ENCODE measurements at places on chromosomes 7 and 10.

DNA sequence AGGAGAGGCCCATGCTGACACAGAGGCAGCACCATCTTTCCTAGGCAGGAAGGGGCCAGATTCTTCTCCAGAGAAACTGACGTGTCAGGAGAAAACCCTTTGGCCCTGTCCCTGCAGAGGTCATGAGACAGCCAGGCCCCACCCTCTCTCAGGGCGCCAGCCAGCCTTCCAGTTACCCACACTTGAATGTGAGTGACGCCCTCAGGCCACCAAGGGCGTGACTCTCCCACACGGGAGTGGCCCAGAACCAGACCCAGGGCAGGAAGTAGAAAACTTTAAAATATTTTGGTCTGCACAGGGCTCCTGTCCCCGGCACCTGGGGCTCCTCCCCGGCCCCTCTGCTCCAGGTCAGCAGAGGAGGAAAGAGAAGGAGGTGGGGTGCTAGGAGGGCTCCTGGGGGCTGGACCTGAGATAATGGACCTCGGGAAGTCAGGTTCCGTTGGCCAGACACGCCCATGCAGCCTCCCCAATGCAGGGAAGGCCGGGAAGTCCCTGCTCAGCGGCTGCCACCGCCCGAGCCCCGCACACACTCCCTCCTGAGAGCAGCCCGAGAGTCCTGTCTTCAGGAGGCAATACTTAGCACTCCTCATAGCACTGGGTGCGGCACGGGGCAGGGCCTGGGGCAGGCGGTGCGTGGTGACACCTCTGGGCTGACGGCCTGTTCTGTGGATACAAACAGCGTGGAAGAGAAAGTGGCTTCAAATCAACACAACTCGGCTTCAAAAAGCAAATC, 67.0 kb upstream of the CFAP46 start:
- DNase-seq, result no peak

DNA sequence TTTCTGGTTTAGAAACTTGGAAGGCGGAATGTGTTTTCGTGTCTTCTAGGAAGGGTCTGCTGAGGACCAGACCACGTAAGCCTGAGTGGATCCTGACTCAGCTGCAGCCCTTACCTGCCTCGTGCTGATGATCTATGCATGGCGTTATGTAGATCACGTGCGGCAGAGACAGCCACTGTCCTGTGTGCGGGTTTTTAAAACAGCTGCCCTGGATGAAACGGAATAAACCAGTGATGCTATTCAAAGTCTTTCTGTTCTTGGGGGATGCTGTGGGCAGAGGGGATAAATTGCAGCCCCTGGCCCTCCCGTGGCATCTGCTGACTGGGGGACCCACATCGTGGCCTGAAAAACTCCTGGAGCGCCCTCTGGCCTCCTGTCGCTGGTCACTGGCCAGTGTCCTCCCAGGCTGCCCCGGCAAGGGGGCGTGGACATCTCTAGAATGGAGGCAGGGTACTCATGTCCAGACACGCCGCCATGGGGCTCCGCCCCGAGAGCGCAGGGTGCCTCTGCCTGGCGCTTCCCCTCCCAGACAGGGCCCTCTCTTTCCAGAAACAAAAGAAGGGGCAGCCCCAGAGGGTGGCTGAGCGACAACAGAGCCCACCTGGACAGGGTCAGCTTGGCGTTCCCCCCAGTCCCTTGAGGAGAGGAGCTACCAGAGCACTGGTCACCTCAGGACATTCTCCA, 13.2 kb downstream of the ALKBH4 start:
- no peak for DNase-seq

GRCh38 chr10:130141878-130142277, 5.7 kb downstream of the GLRX3 start:
- DNase-seq, result no peak

GRCh38 chr7:89049043-89049442, 253.5 kb upstream of the TEX47 start:
- DNase-seq, result no peak

- no peak for DNase-seq
Observed at GRCh38 chr10:132139526-132139925, 47.2 kb upstream of the DPYSL4 start.

GRCh38 chr10:114539623-114540022, 118.5 kb downstream of the ABLIM1 start:
- no peak for DNase-seq
